ENCODE measurements at places on chromosomes 7 and 10.

DNA sequence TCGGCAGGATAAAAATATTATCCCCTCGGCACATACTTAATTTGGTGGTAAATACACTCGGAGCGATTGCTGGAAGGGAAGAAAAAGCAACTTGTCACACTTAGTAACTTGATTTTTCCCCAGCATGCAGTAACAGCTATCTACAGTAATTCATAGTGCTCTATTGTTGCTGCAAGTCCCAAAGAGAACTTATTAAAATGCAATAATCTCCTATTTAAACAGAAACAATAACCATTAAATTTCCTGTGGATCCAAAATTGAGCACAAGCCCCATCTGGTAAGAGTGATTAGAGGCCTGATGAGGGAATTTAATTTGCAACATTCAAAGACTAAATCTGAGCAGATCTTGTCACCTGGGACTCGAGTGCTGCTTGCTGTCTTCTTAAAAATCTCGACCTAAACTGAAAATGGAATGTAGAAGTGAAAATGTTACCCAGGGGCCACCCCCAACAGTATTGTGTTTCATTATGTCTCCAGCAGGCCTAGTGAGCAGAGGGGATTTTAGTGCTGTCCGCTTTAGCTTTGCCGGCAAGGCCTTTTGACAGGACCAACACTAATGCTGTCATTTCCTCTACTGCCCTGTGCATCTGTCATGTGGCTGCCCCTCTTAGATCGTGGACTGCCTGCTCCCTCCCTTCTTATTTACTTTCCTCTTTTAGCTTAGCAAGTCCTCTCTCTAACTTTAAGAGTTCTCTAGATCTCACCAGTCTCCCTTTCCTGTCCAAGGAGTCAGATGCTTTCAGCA is 639.7 kb downstream of the AUTS2 start:
- no peak for DNase-seq

GRCh38 chr10:102408728-102409603 is 9.6 kb downstream of the PSD start:
- DNase-seq = no peak

DNA sequence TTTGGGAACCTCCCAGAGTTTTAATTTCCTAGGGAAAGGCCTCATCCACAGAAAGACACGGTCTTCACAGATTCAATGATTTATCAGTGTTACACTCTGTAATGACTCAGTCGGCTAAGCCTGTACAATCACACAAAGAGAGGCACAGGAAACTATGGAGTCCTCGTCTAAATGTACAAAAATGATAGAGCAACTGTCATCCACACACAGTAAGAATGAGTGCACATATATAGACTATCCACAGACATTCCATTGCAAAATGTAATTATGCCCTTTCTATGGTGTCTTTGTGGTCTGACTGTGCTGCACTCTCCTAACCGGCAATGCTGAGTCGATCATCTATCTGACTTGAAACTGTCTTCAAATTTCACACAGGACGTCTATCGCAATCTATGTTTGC is 3.5 kb upstream of the NAMPT start:
- DNase-seq = no peak

DNA sequence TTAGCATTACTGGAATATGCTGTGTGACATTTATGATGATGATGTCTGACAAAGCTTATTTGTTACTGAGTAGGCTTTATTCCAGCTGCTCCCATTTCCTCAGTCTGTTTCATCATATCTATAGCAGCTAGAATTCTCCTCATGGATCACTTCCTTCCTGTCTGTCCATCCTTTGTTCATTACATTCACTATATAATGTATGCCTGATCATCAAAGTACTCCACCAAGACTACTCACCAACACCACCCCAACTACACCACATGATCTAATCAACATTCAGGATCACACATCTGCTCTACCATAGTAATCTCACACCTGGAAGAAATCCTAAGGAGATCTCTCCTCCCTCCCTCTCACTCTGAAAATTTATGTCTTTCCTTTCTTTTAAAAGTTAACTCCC is 61.3 kb downstream of the APBB1IP start:
- DNase-seq = no peak

- DNase-seq = no peak
These were observed 4.6 kb upstream of the VGF start for GRCh38 chr7:101169838-101170551.

DNA sequence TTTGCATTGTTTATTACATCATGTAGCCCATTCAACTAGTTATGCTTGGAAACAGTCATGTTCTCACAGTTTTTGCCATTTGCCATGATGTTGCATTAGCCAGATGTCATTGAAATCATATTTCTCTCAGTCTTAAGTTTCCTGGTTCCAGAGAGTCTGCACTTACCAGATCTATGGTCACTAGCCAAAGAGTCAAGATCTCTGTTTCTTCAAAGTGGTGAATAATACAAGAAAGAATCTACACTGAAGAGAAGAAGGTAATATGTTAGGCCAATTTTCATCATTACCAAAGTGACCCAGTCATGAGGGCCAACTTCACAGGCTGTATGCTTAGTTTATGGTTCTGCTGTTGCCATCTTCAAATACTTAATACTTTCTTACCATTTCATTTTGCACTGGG is 89.0 kb upstream of the PHYHIPL start:
- no peak for DNase-seq

GRCh38 chr7:106376026-106376799 is 91.4 kb upstream of the NAMPT start:
- DNase-seq = no peak

DNA sequence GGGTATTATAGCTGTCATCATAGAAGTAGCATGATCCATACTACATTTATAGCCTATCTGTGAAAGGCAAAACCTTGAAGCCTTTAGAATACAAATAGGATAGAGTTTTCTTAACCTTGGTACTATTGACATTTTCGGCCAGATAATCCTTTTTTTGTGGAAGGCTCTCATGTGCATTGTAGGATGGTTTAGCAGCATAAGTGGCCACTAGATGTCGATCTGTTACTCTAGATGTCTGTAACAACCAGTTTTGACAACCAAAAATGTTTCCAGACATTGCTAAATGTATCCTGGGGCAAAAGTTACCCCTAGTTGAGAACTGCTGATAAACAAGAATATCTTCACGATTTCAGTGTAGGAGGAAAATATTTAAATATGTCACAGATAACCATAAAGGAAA is 319.4 kb upstream of the GALNT17 start:
- no peak for DNase-seq

DNA sequence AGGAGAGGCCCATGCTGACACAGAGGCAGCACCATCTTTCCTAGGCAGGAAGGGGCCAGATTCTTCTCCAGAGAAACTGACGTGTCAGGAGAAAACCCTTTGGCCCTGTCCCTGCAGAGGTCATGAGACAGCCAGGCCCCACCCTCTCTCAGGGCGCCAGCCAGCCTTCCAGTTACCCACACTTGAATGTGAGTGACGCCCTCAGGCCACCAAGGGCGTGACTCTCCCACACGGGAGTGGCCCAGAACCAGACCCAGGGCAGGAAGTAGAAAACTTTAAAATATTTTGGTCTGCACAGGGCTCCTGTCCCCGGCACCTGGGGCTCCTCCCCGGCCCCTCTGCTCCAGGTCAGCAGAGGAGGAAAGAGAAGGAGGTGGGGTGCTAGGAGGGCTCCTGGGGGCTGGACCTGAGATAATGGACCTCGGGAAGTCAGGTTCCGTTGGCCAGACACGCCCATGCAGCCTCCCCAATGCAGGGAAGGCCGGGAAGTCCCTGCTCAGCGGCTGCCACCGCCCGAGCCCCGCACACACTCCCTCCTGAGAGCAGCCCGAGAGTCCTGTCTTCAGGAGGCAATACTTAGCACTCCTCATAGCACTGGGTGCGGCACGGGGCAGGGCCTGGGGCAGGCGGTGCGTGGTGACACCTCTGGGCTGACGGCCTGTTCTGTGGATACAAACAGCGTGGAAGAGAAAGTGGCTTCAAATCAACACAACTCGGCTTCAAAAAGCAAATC is 67.0 kb upstream of the CFAP46 start:
- no peak for DNase-seq

DNA sequence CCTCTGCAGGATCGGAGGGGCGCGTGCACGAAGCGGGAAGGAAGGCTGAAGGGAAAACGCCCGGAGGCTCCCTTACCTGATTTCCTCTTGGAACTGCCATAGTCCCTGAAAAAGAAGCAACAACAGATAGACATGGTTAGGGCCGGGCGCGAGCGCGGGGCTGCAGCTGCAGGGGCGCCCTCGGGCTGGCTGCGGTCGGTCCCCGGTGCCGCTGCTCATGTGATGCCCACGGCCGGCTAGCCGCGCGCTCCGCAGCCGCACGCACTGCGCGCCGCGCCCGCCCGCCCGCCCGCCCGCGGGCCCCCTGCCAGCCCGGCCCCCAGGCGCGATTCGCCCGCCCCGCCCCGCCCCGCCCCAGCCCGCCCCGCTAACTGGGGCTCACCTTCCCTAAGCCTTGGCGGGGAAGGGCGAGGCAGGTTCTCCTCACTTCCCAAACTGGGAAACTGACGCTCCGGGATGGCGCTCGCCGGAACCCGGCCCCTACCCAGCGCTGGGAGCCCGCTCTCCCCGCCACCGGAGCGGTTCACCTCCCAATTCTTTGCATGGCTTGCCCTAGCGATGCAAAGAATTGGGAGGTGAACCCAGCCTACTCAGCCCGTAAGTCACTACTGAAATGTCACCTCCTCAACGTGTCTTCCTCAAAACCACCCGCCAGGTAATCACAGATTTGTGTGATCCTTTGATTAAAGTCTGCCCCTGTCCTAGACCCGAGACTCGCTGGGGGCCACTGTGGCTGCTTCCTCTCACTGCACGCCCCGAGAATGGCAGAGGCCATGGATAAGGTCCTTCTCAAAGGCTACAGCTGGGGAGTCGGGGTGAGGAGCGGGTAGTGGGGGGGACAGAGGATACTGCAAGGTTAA is 162.2 kb downstream of the SH3PXD2A start:
- no peak for DNase-seq

- no peak for DNase-seq
These were observed 102.7 kb downstream of the FAM53B start for GRCh38 chr10:124641282-124642087.

Data from cortex of kidney (tissue), 1 donor.